ENCODE measurements at places on chromosomes 11 and 22.

- peak overlapping the region; percentile 79 for H3K27ac ChIP-seq
- no peak overlapping the region for H3K4me3 ChIP-seq
- no peaks in the 10 kb centered on the region for H3K27me3 ChIP-seq
- peaks cover 30% of the 10 kb centered on the region for H3K4me1 ChIP-seq
Observed at GRCh38 chr22:38243007-38243765, 29.6 kb downstream of the TMEM184B start.

DNA sequence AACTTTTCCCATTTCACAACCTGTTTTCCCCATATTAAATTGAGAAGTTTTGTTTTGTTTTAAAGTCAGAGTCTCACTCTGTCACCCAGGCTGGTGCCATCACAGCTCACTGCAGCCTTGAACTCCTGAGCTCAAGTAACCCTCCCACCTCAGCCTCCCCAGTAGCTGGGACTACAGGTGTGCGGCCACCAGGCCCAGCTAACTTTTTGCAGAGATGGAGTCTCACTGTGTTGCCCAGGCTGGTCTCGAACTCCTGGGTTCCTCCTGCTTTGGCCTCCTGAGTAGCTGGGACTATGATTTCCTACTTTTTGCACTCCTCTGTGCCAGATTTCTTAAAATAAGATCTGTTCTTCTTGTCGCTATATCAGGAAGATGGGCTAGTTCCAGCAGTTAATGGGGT is 44.9 kb downstream of the GNB1L start:
- no peaks in the 10 kb centered on the region for H3K27me3 ChIP-seq
- no peak overlapping the region for H3K27ac ChIP-seq

- peaks cover 3% of the 10 kb centered on the region for H3K4me1 ChIP-seq
- no peak overlapping the region for H3K4me3 ChIP-seq
- no peaks in the 10 kb centered on the region for H3K27me3 ChIP-seq
- no peaks in the 10 kb centered on the region for H3K36me3 ChIP-seq
- H3K27ac ChIP-seq = no peak overlapping the region
Observed at GRCh38 chr22:20271114-20271994, 3.2 kb upstream of the RTN4R start.

DNA sequence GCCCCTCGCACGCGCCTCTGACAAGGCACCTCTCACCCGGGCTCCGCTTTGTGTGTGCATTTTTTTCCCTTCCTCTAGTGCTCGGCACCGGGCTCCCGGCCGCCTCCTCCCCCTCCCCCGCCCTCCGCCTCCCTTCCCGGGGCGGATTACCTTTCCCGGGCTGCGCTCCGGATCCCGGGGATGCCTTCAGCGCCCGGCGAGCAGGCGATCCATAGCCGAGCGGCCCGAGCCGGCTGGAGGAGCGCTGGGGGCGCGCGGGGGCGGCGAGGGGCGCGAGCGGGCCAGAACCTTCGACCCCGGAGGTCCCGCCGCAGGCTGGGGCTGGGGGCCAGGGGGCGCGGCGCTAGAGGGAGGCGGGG is 282 bp downstream of the MPPED2 start:
- no peaks in the 10 kb centered on the region for H3K4me1 ChIP-seq
- no peaks in the 10 kb centered on the region for H3K36me3 ChIP-seq
- H3K4me3 ChIP-seq = peak overlapping the region; percentile 92

DNA sequence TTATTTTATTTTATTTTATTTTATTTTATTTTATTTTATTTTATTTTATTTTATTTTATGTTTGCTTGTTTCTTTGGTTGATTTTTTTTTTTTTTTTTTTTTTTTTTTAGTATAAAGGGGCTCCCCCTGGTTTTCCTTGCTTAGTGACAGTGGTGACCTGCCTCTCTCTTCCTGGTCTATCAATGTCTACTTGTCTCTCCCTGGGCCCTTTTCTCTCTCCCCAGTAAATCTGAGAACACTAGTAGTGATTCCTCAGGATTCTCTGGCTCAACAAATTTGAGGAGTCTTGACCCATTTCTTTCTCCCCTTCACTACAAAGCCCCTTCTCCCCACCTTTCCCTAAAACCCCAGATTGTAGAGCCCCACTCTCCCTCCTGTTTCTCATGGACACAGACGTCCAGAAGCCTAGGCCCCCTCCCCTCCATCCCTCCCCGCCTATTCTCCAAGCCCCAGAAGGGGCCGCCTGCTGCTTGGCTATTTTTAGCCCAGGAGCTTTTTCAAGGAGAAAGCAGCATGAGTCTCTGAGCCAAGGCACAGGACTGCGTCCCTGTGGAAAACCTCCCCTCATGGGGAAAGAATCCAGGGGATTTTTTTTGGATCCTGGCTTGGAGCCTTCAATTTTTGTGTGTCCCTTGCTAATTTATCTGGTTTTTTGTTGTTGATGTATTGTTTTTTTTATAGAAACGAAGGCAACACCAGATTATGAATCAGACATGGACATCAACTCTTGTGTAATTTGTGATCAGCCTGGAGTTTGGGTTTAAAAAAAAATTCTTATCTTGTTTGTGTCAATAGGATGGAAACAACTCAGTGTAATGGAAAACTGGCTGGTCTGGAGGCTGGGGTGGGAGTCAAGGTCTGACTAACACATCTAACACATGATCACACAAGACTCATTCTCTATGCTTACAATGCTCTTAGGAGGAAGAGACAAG is 17.5 kb upstream of the ACCSL start:
- H3K36me3 ChIP-seq = no peaks in the 10 kb centered on the region
- H3K27ac ChIP-seq = peak overlapping the region; percentile 63
- H3K4me3 ChIP-seq = no peak overlapping the region
- H3K27me3 ChIP-seq = no peaks in the 10 kb centered on the region

- no peaks in the 10 kb centered on the region for H3K36me3 ChIP-seq
- no peak overlapping the region for H3K27ac ChIP-seq
- no peak for DNase-seq
- no peak overlapping the region for H3K4me3 ChIP-seq
- H3K27me3 ChIP-seq = no peaks in the 10 kb centered on the region
Observed at GRCh38 chr22:24901448-24901847, 45.0 kb downstream of the LHFPL7 start.

DNA sequence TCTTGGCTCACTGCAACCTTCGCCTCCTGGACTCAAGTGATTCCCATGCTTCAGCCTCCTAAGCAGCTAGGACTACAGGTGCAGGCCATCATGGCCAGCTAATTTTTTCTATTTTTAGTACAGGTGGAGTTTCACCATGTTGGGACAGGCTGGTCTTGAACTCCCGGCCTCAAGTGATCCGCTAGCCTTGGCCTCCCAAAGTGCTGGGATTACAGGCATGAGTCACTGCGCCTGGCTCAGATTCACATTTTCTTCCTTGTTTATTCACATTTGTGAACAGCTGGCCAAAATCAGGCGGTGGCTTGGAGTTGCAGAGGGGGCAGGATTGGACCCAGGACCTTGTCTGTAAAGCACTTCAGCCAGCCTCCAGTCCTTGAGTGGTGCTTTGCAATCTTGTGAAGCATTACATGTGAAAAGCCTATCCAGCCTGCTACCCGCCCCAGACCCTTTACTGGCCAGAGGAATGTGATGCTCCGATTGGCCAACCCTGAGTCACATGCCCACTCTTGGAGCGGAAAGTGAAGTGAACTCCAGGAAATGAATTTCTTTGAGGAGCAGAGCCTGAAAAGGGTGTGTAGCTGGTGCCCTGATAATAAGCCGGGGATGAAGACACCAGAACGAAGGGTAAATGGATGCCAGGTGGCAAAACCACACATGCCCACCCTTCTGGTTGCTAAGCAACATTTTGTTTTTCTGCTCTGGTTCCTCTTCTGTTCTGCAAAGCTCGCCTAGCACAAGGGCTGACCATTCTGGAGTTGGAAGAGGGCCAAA is 62.6 kb upstream of the PTPRJ start:
- peak overlapping the region; percentile 75 for H3K27ac ChIP-seq
- H3K36me3 ChIP-seq = no peaks in the 10 kb centered on the region
- peak; percentile 80 for DNase-seq
- H3K4me1 ChIP-seq = peaks cover 14% of the 10 kb centered on the region
- H3K4me3 ChIP-seq = no peak overlapping the region
- no peaks in the 10 kb centered on the region for H3K27me3 ChIP-seq

DNA sequence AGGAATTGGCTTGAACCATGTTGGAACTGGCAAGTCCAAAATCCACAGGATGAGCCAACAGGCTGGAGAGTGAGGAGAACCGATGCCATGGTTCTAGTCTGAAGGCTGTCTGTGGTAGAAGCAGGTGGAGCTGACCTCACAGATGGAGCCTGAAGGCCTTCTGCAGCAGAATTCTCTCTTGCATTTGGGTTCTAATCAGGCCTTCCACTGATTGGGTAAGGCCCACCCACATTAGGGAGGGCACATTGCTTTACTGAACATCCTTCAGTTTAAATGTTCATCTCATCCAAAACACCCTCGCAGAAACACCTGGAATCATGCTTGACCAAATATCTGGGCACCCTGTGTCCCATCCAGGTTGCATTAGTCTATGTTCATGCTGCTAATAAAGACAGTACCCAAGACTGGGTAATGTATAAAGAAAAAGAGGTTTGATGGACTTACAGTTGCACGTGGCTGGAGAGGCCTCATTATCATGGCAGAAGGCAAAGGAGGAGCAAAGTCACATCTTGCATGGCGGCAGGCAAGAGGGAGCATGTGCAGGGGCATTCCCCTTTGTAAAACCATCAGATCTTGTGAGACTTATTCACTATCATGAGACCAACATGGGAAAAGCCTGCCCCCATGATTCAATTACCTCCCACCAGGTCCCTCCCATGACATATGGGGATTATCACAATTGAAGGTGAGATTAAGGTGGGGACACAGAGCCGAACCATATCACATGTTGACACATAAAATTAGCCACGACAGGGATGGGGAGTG is 15.9 kb downstream of the SMIM38 start:
- H3K4me1 ChIP-seq = peaks cover 3% of the 10 kb centered on the region
- H3K27me3 ChIP-seq = no peaks in the 10 kb centered on the region
- no peak for DNase-seq
- no peaks in the 10 kb centered on the region for H3K36me3 ChIP-seq

- no peak overlapping the region for H3K27ac ChIP-seq
- peaks cover 9% of the 10 kb centered on the region for H3K4me1 ChIP-seq
- H3K4me3 ChIP-seq = no peak overlapping the region
- DNase-seq = no peak
- H3K27me3 ChIP-seq = no peaks in the 10 kb centered on the region
- no peaks in the 10 kb centered on the region for H3K36me3 ChIP-seq
Observed at GRCh38 chr11:34431979-34432378, 6.8 kb upstream of the CAT start.

- H3K27ac ChIP-seq = no peak overlapping the region
- peaks cover 15% of the 10 kb centered on the region for H3K4me1 ChIP-seq
- no peak overlapping the region for H3K4me3 ChIP-seq
- no peaks in the 10 kb centered on the region for H3K27me3 ChIP-seq
Observed at GRCh38 chr22:37260901-37261336, 16.9 kb upstream of the RAC2 start.

- no peak for DNase-seq
- no peaks in the 10 kb centered on the region for H3K27me3 ChIP-seq
- H3K36me3 ChIP-seq = no peaks in the 10 kb centered on the region
- no peak overlapping the region for H3K4me3 ChIP-seq
- no peak overlapping the region for H3K27ac ChIP-seq
- H3K4me1 ChIP-seq = no peaks in the 10 kb centered on the region
Observed at GRCh38 chr11:134958336-134958640, 546.2 kb upstream of the B3GAT1 start.

DNA sequence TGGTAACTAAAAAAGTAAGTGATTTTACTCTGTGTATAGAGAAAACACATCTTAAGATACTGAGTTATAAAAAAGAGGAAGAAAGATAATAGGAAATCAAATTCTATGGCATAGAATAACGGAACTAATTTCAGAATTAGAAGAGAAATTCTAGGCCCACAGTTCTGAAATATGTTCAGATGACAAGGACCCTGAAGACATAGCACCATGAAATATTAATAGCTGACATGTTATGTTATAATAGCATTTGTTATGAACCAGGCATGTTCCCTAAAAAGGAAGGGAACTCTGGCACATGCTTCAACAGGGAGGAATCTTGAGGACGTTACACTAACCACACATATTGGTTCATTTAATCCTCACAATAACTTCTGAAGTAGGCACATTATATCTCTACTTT is 32.7 kb downstream of the PRDM10 start:
- DNase-seq = no peak
- no peaks in the 10 kb centered on the region for H3K27me3 ChIP-seq

DNA sequence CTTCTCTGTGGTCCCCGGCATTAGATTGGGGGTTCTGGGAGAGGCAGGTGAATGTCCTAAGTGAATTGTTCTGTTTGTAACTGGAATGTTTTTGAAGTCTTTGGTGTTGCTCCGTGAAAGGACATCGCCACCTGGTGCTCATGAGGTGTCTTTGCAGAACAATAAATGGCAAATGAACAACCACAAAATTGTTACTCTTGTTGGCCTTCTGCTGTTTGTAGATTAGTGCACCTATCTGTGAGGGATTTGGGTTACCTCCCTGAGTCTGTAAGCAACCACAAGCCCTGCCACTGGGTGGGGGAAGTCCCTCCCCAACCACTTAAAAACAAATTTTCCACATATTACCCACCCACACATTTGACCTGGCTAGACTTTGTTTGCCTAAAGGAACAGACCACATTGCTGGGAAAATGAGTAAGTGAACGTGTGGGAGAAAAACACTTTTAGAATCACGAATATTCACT is 4.7 kb downstream of the MPEG1 start:
- H3K27ac ChIP-seq = no peak overlapping the region
- no peaks in the 10 kb centered on the region for H3K36me3 ChIP-seq

DNA sequence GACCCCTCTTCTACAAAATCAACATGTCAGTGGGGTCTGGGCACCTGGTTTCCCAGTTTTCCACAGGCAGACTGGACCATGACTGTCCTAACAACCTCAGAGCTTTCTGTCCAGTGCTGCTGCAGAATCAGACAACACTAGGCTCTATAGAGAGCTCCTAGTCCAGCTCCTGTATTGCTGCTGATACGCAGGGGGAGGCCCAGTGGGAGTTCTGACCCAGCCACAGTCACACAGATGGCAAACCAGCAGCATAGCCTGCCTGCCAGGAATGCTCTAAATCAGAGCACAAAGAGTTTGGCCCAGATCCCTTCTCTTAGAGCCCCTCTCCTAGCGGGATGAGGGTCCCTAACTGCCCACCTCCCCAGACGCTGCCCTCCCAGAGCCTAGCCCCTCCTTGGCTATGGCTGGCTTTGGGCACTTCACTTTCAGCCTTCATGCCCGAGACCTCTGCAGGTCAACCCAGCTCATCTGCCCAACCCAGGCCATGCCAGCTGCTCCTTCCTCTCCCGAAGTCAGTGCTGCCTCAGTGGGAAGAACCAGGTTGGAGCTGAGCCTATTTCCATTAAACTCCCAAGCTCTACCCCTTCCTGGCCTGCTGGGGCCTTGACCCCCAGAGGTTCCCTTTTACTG is 15.8 kb upstream of the SLCO2B1 start:
- no peak overlapping the region for H3K27ac ChIP-seq
- H3K36me3 ChIP-seq = no peaks in the 10 kb centered on the region
- no peaks in the 10 kb centered on the region for H3K4me1 ChIP-seq
- DNase-seq = no peak

DNA sequence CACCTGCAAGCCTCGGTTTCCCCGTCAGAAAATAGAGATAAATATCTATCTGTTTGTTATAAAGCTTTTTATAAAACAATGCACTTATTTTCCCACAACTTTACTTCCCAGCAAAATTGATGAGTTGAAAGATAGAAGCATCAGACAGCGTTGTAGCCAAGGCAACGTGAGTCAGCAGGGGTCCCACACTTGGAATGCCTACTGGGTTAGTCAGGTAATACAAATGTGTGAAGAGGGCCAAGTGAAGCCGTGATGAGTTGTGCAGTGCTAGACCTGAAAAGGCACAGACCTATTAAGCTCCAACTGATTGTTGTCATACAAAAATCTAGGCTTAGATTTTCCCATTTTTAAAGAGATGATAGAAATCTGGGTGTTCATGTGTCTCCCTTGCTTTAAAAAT is 118.7 kb downstream of the PGR start:
- no peak overlapping the region for H3K4me3 ChIP-seq
- no peaks in the 10 kb centered on the region for H3K4me1 ChIP-seq
- DNase-seq = no peak
